Lower lobe of right lung (tissue), 2 donors: ENCODE measurements at places on chromosomes 1 and 21.

- peak; percentile 91 for DNase-seq
Observed at GRCh38 chr1:27136998-27137542, 17.9 kb downstream of the SLC9A1 start.

DNA sequence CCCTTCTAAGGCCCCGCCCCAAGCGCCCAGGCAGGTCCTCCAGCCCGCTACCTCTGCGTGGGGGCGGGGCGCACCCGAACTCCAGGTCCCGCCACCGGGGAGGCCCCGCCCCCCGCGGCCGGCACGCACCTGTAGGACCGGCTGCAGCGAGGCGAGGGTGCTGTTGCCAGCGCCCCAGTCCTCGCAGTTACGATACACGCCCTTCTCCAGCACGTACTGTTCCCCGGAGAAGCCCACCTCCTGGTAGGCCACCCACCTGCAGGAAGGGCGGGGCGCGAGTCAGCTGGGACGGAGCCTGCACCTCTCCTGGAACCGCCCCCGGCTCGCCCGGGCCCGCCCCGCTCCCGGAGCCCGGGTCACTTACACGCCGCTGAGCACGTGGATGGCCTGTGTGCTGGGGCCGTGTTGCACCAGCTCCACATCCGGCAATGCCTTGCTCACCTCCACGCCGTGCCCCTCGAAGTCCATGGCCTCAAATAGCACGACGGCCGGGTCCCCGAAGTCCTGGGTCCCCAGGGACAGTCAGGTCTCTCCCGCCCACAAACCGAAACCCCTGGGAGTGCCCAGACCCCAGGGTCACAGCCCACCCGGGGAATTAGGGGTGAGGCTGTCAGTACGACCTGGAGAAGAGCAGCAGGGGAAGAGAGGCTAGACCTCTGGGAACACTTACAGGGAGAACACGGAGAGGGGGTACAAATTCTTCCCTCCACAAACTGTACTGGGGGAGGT, 17.3 kb downstream of the CRYBG2 start:
- peak; percentile 93 for DNase-seq

DNA sequence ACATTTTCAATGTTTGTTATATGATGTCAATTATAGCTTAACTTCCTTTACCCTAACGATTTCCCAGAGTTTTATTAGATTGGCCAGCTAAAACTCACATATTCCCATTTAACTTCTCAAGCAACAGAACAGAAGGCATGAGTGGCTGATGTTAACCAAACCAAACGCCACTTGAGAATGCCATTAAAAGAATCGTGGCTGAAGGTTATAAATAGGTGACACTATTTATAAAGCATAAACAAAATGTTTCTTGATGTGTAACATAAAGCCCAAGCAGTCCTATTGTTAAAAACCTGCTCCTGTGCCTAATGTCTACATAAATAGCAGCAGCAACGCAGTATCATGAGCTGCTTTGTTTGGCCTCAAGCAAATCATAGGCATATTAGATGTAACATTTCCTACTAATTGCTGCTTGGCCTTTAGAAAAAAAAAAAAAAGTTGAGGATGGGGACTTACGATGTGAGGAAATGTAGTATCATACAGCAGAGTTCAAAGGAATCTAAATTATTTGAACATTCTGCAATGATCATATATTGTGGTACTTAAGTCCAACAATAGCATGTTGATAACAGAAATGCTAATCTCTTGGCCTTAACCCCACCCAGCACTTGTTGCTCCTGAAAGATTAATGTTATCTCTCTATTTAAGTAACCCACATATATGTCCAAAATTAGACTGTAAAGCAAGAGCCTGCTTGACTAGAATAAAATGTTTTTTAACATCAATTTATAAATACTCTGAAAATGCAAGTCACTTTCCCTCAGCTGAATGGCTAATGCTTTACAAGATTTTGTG, 106.0 kb downstream of the ESRRG start:
- no peak for DNase-seq

GRCh38 chr1:230631477-230631876, 10.8 kb upstream of the COG2 start:
- DNase-seq: no peak

DNA sequence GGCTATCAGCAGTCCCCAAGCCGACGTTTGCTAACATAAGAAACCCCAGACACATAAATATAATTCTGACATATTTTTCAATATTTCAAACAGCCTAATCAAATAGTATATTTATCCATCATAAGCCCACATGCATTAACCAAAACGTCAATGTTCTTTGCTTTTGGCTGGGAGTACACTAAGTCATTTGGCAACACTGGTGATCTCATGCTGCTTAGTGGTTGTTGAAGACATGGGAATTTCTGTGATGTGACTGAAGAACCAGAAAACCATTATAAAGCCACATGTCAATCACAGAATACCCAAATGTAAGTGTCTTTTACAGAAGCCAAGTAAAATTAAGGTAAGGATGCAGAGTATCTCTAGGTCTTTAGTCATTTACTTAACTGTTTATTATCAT, 57.6 kb downstream of the PLPPR5 start:
- no peak for DNase-seq

DNA sequence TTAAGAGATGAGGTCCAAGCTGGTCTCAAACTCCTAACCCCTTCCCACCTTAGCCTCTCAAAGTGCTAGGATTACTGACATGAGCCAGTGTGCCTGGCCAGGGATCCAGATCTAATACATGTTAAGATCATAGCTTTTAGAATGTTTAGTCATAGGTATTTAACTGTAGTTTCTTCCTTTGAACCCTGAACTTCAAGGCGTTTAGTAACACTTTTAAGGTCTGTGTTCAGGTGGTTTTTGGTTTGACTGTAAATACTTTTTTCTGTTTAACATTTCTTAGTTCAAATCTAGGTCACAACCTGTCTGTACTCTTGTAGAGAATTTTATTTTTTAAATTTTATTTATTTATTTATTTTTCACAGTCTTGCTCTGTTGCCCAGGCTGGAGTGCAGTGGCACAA, 28.1 kb downstream of the RAP1A start:
- no peak for DNase-seq

DNA sequence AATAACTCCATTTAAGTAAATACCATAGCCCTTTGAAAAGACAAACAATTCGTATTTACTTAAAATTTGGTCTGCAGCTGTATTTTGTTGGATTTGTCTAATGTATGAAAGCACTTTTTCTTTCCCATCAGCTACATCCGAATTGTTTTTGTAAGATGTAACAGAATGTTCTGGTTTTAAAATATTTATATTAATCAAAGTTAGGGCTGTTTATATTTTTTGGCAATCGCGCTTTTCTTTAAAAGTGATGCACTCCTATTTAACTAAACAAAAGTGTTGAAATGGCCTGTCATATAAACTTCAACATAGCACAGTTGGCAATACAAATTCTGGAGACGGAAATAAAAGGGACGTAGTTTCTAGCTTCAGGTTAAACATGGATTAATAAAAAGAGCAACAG, 216.3 kb upstream of the ADGRL2 start:
- no peak for DNase-seq

DNA sequence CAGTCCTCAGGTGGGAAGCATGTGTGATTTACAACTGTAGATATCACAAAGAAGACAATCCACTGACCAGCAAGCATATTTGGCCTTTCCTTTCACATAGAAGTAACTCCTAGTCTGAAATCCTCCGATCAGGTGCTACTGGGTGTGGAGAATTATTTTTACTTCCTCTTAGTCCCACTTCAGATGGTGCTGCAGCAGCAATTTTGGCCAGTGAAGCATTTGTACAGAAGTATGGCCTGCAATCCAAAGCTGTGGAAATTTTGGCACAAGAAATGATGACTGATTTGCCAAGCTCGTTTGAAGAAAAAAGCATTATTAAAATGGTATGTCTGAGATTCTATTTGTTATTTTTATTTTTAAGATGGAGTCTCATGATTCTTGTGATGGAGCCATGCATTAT, 51.0 kb downstream of the SCP2 start:
- no peak for DNase-seq

GRCh38 chr21:43778469-43779335, 2.6 kb upstream of the CSTB start:
- DNase-seq: no peak

GRCh38 chr1:38803647-38804046, 55.9 kb downstream of the RRAGC start:
- DNase-seq: no peak

- no peak for DNase-seq
Observed at GRCh38 chr1:59282951-59283350, 13.9 kb upstream of the FGGY start.

DNA sequence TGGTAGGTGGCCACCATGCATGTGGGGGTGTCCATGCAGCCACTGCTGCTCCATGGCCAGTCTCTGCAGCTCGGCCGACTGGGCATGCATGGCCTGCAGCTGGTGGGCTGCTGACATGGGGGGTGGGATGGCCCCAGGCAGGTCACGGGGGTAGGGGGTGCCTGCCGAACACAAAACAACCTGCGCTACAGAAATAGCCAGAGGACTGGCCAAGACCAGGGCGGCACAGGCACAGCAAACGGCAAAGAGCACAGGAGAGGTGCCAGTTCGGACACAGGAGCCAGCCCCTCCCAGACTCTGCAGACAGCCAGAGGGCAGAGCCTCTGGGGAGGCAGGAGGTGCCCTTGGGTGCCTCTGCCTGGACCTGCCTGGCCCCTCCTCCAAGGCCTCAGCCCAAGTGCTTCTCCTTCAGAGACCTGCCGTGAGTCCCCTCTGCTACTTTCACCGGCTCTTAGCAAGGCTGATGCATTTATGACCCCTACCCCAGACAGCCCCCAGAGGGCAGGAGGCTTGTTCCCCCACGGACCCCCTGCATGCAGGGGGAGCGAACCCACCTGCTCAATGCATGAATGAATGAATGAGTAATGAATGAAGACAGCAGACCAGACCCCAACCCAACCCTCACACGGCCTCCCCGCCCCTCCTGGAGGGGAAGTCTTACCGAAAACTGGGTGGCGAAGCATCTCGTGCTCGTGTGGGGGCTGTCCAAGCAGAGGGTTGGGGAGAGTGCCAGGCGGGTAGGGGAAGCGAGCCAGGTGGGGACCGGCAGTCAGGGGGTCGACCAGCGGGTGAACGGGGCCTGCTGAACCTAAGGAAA, 37.7 kb downstream of the SLC45A1 start:
- no peak for DNase-seq

GRCh38 chr1:209041927-209042326, 541.6 kb upstream of the CAMK1G start:
- no peak for DNase-seq

DNA sequence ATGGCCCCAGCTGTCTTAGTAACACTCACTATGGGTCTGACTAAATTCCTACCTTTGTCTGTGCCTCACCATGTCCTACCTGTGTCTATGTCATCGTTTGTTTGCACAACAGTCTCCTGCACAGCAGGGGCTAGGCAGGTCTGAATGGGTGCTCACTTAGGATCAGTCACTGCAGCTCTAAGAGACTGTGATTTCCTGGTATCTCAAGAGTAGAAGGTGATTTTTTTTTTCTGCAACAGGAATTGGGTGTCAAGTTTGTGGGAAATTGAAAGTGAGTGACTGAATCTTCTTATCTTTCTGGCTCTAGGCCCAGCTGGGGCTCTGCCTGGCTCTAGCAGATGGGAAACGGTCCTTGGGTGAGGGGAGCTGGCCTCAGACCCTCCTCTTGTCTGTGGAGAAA, 46.4 kb upstream of the TRABD2B start:
- no peak for DNase-seq

- DNase-seq: no peak
Observed at GRCh38 chr21:27122686-27123085, 155.8 kb upstream of the ADAMTS5 start.

DNA sequence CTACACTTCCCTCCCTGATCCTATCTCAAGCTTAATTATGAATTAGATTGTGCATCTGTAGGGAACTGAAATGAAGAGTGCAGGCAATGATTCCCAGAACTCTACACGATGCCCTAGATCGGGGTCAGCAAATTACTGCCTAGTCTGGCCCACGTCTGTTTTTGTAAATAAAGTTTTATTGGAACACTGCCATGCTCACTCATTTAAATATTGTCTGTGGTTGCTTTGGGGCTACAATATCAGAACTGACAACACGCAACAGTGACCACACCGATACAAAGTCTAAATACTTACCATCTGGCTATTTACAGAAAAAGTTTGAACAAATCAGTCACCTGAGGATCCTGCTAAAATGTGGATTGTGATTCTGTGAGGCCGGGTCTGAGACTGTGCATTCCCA, 74.1 kb downstream of the PGBD5 start:
- DNase-seq: no peak

GRCh38 chr1:231315887-231316286, 21.8 kb downstream of the EXOC8 start:
- DNase-seq: peak; percentile 56

DNA sequence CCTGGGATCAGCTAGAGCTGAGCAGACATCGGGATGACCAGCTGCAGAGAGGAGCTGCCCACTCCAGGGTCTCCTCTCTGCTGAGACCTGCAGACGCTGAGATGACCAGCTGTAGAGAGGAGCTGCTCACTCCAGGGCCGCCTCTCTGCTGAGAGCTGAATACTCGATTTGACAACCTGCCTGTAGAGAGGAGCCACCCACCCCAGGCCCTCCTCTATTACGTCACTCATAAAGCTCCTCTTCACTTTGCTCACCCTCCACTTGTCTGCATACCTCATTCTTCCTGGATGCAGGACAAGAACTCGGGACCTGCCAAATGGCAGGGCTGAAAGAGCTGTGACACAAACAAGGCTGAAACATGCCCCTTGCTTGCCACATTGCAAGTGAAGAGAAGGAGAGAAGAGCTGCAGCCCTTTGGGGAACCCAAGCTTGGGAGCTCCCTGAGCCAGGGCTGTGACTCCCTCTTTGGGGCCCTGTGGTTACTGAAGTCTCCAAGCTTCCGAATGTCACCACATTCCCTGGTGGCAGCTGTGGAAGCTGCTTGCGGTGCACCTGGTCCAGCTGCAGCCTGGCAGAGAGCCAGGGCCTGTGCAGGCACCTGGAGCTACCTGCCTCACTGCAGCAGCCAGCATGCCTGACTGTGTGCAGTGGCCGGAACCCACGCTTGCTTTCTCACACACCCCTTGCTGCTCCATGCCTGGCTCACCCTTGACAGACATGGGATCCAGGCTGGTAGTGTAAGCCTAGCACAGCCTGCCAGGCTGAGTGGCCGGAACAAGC, 59.6 kb downstream of the CC2D1B start:
- DNase-seq: no peak
